ENCODE measurements at places on chromosomes 11 and 22.
A peak's percentile ranks its signal among the peaks of the same experiment; 100 is the strongest.

GRCh38 chr11:15918212-15918611 lies 438.1 kb downstream of the SOX6 start:
- no peak for DNase-seq

- DNase-seq, result peak; percentile 79
These were observed 72.8 kb upstream of the KCNQ1OT1 start for GRCh38 chr11:2772544-2773031.

GRCh38 chr11:106059617-106060016 lies 17.5 kb downstream of the KBTBD3 start:
- DNase-seq, result no peak

DNA sequence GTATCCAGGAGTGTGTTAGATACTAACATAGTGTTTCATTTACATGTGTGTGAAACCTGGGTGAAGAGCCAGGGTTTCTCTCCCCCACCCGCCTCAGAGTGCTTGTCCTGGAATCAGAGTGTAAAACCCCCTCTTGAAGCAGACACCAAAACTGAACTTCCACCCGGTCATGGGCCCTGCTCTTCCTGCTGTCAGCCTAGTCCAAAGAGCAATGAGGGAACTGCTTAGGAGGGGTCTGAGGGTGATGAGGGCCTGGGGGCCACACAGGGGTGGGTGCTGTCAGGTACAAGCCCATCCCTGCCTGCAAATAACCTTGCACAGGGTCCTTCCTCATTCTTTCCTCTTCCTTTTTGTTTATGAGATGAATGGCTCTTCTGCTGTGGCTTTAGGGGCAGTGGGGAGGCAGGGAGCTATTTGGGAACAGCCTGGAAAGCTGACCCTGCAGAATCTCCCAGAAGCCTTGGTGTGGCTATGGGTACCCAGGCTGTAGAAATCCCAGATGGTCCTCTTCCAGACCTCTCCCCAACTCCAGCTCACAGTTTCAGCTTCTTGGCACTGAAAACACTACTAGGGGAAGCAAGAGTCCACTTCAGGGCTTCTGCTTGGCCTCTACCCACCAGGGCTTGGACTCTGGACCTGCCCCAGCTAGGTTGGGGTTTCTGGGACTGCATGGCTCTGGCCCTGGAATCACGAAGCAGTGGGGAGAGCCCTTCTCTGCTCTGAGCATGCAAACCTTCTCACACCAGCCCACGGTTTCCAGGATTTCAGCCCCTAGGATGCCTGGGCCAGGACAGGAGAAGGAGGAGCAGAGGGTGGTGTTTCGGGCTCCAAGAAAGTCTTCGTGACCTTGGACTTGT lies 8.5 kb downstream of the BATF2 start:
- DNase-seq, result no peak

DNA sequence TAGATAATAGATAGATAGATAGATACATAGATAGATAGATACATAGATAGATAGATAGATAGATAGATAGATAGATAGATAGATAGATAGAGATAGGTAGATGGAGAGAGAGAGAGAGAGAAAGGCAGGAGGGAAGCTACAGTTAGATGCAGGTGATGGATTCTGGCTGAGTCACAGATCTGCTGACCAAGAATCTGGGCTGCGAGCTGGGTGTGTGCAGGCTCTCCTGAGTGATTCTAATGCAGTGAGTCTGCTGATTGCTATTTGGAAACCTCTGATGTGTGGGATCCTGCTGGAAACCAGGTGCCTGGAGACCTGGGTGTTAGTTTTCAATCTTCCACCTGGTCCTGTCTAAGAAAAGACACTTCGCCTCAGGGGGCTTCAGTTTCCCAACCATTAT lies 1441.8 kb downstream of the TBC1D22A start:
- DNase-seq, result no peak

DNA sequence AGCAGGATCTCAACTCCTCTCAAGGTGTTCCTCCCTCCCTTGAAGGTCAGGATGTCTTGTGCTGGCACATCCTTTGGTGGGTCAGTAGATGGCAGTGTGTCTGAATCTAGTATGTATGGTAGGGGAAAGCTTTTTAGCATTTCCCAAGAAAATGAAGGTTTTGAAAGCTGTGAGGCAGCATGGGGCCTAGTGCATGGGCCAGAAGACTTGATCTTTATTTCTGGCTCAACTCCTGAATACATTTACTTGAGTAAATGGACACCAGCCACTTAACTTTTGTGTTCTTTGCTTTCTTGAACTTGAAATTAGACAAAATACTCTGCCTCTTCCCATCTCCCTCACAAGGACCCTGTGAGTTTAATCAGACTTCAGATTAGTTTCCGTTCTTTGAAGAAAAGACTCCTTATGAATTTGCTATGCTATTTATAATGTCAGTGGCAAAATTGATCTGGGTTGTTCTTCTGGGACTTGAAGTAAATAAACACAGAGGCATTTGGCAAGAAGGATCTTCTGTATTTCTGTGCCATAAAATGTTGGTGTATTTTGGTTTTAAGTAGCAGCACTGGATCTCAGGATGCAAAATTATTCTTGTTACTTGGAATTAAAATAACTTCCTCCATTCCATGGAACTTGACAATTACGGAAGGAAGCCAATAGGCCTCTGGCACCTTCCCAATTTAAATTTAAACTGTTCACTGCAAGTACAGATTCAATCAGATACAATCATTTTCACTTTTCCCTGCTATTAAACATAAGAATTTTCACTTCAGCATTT lies 288.8 kb downstream of the CASP12 start:
- DNase-seq, result peak; percentile 29

- no peak for DNase-seq
These were observed 1.5 kb downstream of the CCDC116 start for GRCh38 chr22:21634081-21634480.

- DNase-seq, result no peak
These were observed 1.2 kb upstream of the TECTA start for GRCh38 chr11:121099885-121100284.

DNA sequence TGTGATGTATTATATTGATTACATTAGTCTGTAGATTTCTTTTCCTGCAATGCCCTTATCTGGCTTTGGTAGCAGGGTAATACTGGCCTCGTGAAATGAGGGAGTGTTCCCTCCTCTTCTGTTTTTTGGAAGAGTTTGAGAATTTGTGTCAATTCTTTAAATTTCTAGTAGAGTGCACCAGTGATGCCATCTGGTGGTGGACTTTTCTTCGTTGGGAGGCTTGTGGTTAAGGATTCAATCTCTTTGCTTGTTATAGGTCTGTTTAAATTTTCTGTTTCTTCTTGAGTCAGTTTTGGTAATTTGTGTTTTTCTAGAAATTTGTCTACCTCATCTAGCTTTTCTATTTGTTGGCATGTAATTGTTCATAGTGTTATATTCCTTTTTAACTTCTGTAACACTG lies 18.9 kb downstream of the SHANK3 start:
- peak; percentile 73 for DNase-seq

GRCh38 chr11:16111690-16112089 lies 244.7 kb downstream of the SOX6 start:
- no peak for DNase-seq

All from activated CD8-positive, alpha-beta T cell treated with anti-CD3 and anti-CD28 coated beads for 36 hours (primary cell).